EH (cell line): ENCODE measurements at places on chromosomes 13 and 19.
A peak's percentile ranks its signal among the peaks of the same experiment; 100 is the strongest.

DNA sequence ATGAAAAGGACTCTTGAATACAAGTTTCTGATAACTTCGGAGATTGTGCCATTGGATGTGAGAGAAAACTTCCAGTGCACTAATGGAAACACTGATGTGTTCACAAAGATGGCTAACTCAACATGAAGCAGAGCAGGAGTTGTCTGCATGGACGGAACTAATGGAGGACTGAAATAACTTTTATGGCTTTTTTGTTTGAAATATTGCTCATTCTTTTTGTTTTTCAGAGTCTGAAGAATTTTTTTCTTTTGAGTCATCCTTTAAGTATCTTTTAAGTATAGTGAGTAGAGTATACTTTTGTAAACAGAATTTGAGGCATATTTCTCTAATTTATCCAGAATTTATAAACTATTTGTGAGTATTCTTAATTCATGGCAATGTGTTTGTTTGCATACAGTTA lies 25.7 kb downstream of the CRYL1 start:
- DNase-seq: peak; percentile 81

DNA sequence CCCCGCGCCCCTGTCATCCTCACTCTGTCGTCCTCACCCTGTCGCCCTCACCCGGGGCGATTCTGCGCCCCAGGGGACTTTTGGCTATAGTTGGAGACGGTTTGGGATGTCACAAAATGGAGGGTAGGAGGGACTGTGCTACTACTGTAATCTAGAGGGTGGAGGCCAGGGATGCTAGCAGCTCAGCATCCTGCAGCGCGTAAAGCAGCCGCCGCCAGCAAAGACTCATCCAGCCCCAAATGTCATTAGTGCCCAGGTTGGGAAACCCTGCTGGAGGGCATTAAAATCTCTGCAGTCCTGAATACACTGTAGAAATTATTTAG lies 362 bp downstream of the ZNF557 start:
- DNase-seq: no peak

DNA sequence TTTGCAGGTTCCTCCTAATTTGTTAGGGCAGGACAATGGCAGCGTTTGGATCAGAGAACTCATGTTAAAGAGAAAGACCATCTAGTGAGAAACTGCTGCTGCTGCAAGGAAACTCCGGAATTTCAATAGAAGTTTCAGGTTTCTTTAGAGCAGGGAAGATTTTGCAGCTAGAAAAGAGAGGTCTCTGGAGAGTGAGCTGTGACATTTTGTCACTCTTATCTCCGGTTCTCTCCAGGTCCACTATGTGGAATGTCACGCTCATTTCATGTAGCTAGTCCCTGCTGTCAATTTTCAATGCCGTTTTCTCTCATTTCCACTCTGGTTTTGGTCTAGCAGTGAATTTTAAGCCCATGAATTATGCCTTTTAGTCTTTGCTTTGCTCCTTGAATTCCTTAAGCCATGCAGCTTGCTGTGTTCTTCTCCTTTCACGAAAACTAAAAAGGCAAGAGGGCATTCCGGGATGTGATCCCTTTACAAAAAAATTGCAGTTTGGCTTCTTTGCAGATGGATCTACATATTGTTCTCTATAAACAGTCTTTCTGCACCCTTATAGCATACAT lies 46.7 kb upstream of the POSTN start:
- DNase-seq: no peak

GRCh38 chr19:5792224-5792623 lies 1.3 kb upstream of the DUS3L start:
- no peak for DNase-seq

DNA sequence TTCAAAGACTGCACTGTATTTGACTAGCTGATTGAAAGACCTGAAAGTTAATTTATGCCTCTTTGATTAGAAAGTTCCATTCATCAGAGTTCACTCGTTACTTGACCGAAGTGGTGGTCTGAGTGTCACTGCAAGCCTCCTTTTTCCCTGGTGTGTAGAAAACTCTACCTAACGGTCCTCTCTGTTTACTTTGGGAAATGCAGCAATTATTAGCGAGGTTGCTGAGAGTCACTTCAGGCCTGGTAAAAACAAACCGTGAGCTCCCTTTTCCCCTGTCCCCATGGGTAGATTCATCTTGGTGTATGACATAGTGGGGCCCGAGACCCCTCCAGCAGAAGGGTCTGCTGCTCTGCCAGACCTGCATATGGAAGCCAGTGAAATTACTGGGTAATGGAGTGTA lies 126.8 kb upstream of the RNF113B start:
- DNase-seq: no peak

GRCh38 chr19:13830114-13830740 lies 35.0 kb downstream of the ZSWIM4 start:
- no peak for DNase-seq
